ENCODE measurements at places on chromosomes 2 and 18.

DNA sequence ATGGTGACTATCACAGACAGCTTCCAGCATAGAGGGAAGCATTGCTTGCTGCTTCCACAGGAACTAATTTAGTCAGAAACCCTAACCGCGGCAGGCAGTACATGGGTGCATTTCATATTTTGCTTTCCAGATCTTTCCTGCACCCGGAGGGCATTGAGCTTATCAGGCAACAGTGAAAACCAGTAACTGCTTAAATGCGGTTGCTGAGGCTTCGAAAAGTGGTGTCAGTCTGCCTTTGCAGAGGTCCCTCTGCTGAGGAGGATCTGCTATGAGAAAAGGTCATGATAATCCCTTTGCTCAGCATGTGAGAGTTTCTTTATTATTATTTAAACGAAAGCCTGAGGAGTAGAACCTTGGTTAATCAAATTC is 44.6 kb upstream of the ROCK2 start:
- no peak for DNase-seq

GRCh38 chr18:8081872-8082553 is 514.9 kb downstream of the PTPRM start:
- DNase-seq, result no peak

DNA sequence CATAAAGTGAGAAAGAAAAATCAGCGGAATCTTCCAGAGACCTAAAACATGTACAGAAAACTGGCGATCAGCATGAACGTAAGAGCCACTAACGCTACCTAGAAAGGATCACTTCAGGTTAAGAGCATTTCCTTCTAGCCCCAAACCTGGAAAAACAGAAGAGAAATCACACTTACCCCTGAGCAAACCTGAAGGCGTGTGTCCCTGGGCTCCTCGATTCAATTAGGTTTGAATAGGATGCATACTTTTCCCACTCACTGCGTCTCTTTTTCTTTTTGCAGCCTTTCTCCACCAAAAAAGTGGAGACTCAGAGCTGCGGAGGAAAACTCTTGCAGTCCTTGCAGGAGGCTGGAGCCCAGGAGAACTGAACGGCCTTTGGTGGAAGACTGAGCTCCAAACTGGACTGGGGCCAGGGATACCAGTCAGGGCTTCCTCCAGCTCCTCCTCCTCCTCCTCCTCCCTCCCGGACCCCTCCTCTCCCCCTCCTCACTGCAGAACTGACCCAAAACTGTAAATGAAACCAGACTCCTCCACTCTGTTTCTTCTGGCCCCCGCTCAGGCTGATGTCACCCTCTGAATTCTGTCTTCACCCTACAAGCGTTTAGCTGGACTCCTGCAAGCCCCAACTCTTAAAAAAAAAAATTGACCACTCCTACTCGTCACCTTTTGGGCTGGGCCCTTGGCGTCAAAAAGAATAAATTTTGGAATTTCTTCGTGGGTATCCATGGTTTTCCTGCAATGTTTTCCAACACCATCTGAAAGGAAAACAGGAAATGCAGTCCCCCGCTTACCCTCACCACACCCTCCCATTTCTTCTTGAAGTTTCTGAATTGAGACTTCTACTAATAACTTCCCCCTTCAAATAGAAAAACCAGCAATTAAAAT is at the start of gene COL6A3:
Gene COL6A3 (minus strand): TSS at position 388 of the 885 bp plus-strand sequence. CDS start 17,347 bp downstream, outside the sequence.
- peak; percentile 98 for DNase-seq

GRCh38 chr2:36441816-36442215 is 86.2 kb downstream of the CRIM1 start:
- DNase-seq, result peak; percentile 81

DNA sequence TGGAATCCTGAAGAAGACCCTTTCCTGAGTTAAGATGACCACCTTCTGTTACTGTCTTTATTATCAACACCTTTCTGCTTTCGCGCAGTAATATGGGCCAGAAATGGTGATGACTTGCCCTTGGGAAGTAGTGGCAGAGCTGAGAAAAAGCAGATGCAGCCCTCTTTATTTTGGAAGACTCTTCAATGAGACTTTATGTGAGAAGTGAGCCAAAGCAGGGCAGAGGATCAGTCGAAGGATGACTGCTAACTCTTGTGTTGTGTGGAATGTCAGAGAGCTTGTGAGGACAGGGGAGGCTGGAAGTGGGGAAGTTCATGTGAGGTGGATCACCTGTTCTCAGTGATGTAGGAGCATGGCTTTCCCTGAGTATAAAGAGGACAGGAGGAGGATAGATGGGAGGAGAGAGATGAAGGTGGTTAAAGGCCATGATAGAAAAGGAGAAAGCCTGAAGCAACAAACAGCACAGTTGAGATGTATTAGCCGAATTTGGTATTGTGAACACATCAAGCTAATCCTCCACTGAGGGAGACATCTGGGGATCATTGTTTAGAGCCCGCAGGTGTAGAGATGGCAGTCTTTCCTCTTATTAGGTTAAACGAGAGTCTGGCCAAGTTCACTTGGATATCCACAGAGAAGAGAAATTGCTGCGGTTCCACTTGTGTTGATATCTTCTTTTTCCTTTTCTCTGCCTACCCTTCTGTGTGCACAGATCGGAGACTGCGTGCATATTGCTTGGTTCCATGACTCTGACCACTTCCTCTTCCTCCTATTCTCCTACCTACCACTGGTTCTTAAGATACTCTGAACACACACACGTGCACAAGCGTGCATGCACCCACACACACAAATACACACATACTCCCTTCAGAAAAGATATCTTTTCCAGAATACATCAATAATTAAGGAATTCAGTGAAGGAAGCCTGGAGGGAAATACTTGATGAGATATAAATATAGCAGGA is 67.4 kb downstream of the SLC9A2 start:
- DNase-seq, result no peak

DNA sequence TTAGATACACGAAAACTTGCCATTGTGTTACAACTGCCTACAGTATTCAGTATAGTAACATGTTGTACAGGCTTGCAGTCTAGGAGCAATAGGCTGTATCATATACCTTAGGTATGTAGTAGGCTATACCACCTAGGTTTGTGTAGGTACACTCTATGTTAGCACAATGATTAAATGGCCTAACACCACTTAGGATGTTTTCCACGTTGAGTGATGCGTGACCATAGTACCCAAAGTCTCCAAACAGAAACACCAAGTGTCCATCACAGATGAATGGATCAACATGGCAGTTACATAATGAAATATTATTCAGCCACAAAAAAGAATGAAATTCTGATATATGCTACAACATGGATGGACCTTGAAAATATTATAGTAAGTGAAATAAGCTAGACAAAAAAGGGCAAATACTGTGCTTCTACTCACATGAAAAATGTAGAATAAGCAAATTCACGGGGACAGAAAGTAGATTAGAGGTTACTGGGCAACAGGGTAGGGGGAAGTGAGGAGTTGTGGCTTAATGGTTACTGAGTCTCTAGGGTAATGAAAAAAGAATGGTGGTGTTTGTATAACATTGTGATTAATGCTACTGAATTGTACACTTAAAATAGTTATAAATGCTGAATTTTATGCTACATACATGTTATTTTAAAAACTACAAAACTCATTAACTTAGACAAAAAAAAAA is 62.6 kb downstream of the TMEM131 start:
- no peak for DNase-seq

DNA sequence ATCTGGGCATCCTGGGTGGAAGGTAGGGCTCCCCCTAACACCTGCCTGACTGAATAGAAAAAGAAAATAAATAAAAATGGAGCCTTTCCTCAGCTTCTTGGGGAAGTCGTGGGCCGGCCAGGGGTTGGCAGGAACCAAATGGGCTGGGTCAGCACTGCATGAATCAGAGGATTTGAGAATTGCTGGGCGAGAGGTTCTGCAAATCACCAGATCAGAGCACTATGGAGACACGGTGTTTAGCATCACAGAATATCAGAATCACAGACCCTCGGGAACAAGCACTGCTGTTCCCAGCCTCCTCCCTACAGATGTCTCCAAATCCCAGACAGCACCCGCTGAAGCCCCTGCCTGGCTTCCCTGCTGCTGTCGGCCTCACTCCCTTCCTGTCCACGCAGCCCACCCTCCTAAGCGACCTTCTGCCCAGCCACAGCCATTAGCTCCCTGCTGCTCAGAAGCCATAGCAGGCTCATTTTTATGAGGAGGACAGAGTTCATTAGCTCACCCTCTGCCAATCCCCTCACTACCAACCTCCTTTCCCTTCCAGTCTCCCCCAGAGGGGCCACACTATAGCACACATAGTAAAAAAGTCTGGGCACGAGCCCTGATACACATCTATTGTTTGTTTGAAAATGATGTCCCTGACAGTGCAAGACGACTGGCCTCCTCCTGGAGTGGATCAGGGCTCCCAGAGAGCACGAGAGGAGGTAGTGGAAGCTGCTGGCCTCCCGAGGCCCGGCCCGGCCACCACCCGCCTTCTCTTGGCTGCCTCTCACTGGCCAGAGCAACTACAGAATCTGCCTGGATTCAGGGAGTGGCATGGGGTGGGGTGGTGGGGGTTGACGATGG is 64.6 kb upstream of the TAF1B start:
- DNase-seq, result no peak

Data from EH (cell line).